ENCODE measurements at places on chromosomes 2 and 18.

GRCh38 chr18:1246827-1247226, 342.2 kb downstream of the ADCYAP1 start:
- DNase-seq = no peak

- no peak for DNase-seq
Observed at GRCh38 chr2:171260471-171261424, 100.1 kb upstream of the TLK1 start.

- no peak for DNase-seq
Observed at GRCh38 chr2:38176619-38177021, 100.7 kb upstream of the CYP1B1 start.

DNA sequence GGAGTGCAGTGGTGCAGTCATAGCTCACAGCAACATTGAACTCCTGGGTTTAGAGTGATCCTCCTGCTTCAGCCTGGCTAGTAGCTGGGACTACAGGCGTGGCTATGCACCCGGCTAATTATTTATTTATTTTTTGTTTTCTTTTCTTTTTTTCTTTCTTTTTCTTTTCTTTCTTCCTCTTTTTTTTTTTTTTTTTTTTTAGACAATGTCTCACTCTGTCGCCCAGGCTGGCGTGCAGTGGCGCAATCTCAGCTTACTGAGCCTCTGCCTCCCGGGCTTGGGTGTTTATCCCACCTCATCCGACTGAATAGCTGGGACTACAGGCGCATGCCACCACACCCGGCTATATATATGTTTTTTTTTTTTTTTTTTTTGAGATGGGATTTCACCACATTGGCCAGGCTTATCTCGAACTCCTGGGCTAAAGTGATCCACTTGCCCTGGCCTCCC, 1.4 kb upstream of the ANXA4 start:
- DNase-seq = no peak

GRCh38 chr18:26941584-26941983, 76.1 kb upstream of the AQP4 start:
- DNase-seq = peak; percentile 4

- no peak for DNase-seq
Observed at GRCh38 chr2:100880036-100880435, 60.1 kb downstream of the NPAS2 start.

- no peak for DNase-seq
Observed at GRCh38 chr2:181157326-181157725, 176.9 kb downstream of the UBE2E3 start.

DNA sequence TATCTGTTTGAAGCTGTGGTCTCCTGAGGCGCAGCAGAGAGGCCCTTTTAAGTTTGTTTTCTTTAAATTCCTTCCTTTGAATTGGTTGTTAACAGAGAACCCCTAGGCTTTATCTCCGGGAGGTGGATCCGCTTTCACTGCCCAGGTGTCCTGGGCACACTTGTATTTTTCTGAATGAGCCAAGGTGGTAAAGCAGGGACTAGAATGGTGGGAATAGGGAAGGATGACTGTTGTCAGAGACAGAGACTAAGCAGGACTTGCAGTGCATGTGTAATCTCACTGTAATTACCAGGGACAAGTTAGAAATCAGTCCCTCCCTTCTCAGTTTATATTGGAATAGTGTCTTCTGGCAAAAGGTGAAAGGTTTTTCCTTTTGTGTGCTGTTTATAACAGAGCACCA, 72.8 kb downstream of the PHLPP1 start:
- no peak for DNase-seq

DNA sequence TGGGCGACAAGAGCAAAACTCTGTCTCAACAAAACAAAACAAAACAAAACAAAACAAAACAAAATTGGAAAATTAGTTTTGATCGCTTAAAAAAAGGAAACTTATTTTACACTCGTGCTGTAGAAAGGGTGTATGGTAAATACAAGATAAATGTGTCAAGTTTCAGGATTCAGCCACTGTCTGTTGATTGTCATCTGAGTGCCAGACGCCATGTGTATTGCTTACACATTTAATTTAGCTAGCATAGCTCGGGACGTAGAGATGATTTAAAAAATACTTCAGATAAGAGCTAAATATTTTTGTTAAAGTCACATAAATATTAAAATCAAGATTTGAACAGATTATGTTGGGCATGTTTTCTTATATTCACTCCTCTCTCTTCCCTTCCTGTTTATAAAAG, 568.1 kb upstream of the ZNF804A start:
- DNase-seq = no peak

DNA sequence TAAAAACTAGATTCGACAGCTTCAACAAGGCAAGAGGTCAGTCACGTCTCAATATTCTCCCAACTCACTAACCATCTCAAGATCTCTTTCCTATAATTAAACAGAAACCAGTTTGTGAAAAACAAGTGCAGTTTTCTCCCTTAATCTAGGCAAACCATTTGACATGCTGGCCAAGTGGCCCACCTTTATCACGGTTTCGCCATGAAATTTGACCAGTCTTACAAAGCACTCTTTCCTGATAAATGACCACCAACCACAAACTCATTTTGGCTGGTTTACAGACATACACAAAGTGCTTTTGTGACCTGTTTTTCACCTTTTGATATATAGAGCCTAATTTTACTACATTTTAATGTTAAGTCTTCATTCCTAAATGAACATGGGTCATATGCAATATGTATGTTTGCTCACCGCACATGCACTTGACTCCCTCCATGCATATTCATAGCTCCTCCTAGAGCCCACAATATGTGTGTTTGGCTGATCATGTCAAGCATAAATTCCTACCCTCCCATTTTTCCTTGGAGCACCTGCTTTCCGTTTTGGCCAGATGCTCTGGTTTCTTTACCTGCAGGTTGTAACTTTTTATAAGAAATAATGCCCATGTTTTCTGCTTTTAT, 385.1 kb downstream of the RAD51AP2 start:
- no peak for DNase-seq

Measured in anterior cingulate cortex (tissue), 58 donors.